ENCODE measurements at places on chromosomes 1 and 21.

DNA sequence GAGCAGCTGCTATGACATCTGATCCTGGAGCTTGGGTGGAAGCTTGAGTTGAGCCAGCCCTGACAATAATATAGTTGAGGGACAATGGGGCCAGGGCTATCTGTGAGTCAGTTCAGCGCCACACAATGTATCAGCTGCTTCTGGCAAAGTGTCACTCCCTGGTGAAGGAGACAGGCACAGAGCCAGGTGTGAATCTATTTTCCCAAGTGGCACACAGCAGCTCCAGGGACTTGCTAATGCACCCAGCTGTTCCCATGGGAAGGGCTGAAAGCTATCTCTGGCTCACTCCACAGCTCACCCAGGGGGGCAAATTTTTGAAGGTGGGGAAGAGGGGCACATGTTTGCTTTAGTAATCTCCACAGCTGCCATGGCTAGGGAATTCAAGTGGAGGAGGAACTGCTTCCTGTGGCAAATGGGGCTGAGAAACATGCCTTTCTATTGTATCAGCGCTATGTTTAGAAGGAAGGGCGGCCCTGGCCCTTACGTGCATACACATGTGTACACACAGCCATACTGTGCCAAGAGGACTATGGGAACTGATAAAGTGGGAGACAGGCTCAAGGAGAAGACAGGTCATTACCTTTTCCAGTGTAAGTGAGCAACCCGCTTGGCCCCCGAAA, 2.2 kb downstream of the CYB5R1 start:
- peak; percentile 49 for DNase-seq

DNA sequence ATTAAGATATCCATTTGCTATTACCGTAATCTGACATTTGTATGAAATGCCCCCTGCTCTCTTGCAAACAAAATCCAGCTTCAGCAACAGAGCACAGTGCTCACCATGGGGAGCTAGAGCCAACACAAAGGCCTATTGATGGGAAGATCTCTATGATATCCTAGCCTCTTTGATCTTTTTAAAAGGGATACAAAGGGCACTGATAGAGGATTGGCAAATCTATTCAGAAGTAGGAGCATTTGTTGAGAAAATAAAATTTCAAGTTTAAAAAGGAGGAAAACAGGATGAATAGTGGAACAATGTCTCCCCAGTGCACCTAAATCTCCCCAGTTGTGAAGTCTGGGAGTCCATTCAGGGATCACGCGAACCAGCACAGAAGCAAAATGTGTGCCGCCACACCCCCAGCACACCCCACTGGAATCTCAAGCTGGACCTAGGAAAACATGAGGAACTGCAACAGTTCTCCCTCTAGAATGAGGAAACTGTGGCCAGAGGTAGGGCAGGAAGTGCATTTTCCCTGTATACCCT, 32.2 kb downstream of the MRAP start:
- no peak for DNase-seq

DNA sequence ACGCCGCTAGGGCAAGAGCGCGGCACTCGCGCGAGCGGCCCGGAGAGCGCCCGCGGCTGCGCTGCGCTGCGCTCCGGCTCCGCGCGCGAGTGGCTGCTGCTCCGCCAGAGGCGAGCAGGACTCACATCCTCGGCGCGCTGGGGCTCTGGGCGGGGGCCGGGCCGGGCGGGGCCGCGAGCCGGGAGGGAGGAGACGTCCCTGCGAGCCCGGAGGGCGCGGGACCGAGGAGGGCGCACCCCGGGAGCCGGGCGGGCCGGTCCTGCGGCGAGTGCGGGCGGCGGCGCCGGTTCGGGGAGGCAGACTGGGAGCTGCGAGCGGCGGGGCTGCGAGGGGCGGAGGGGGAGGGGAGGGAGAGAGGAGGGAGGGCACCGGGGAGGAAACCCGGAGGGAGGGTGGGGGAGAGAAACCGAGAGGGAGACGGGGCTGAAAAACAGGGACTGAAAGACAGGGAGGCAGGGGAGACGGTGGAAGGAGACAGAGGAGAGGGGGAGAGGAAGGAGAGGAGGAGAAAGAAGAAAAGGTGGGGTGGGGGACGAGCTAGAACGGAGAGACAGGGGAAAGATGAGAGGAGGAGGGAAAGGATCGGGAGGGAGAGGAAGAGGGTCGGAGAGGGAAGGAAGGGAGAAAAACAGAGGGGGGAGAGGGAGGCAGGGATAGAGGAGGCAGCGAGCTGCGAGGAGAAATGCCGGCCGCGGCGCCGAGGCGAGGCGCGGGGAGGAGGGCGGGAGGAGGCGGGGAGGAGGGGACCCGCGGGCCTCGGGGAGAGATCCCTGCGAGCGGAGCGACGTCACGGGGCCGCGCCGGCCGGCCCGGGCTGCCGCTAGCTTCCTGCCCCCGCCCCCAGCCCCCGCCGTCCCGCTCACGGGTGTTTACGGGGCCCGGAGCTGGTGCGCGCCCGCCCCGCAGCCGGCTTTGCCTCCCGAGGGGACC, at the start of gene CAMK2N1:
CAMK2N1 (minus strand) TSS at position 684 of the 930 bp plus-strand sequence. CDS start 831 bp downstream, outside the sequence.
- peak; percentile 74 for DNase-seq

- DNase-seq, result no peak
Observed at GRCh38 chr1:235012436-235013210, 116.0 kb downstream of the TOMM20 start.

- DNase-seq, result peak; percentile 32
Observed at GRCh38 chr1:42730988-42731387, 9.0 kb downstream of the CLDN19 start.

DNA sequence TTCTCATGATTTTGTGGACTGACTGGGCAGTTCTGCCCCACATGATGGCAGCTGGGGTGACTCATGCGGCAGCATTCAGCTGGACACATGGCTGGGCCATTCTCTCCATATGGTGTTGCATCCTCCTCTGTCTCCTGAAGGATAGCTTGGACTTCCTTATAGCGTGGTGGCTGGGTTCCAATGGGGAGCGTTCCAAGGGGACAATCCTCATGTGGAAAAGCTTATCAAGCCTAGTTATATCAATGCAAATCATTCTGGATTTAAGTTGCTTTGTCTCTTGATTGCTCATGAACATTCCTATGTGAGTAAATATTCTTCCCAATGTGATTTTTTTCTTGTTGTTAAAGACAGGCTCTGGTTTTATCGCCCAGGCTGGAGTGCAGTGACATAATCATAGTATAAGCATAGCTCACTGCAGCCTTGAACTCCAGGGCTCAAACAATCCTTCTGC, 13.2 kb upstream of the SLC2A1 start:
- no peak for DNase-seq

- DNase-seq, result no peak
Observed at GRCh38 chr1:20662110-20662475, 924 bp upstream of the DDOST start.

GRCh38 chr1:111699268-111699667, 39.9 kb downstream of the INKA2 start:
- DNase-seq, result no peak

GRCh38 chr1:147897029-147897752, 5.4 kb upstream of the GJA8 start:
- DNase-seq, result peak; percentile 55

DNA sequence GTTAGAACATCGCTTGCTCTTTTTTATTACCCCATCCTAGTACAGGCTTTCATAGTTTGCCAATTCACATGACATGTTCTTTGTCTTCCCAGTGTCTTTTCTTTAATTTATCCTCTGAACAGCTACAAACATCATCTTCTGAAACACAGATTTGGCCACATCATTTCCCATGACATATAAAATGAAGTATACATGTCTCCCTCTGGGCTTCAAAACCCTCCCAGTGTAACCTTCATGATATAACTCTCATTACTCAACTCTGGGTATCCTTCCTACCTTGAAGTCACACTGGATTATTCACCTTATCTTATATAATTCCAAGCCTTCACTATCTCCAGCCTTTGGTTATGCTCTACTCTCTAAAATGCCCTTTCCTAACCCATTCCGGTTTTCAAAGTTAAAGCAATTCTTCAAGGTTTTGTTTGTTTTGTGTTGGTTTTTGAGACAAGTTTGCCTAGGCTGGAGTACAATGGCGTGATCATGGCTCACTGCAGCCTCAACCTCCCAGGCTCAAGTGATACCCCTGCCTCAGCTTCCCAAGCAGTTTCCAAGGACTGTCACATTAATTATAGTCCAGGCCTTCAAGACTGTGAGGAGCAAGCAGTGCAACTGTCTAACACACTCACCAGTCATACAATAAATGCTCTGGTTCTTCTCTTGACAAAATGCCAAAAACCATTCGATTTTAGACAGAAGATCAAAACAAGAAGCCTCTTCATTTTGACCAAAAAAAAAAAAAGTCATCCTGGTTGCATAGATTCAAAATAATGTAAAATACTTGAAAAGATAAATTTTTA, 5.8 kb downstream of the RGS1 start:
- no peak for DNase-seq

DNA sequence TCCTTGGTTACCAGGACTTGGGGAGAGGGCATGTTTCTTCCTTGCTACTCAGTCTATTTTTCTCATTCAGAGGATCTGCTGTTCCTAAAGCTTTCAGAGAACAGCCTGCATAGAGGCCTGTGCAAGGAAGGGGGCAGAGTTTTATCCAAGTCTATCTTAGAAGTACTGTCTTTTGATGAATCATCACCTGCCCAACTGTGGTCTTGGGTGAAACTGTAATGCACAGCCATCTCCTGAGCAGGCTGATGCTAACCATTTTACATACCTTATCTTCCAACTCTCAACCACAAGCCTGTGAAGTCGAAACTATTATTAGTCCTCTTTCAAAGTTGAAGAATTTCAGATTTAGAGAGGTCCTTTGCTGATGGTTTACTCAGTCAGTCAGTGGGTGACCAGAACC, 368.0 kb downstream of the HHAT start:
- no peak for DNase-seq
